ENCODE measurements at places on chromosomes 12 and 14.

DNA sequence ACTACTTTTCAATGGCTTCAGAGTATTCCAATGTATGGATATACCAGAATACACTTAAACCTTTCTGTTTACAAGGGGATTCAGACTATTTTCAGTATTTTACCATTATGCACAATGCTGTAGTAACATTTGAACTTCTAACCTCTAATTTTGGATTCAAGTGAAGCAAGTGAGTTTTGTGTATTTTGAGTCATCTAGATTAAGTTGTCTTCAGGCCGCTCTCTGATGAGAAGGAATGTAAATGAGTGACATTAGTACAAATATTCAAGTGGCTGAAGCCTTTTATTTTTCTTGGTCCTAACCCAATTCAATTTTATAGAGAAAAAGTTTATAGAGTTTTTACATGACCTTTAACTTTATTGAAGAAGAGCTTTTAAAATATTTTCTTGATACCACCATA lies 125.6 kb downstream of the PDE3A start:
- H3K36me3 ChIP-seq: no peaks in the 10 kb centered on the region
- H3K4me3 ChIP-seq: no peak overlapping the region
- H3K27me3 ChIP-seq: no peaks in the 10 kb centered on the region

GRCh38 chr12:88775742-88776151 lies 195.5 kb upstream of the KITLG start:
- H3K27me3 ChIP-seq: no peaks in the 10 kb centered on the region
- no peak overlapping the region for H3K4me3 ChIP-seq
- no peak for DNase-seq

- H3K4me1 ChIP-seq: no peaks in the 10 kb centered on the region
- H3K27me3 ChIP-seq: no peaks in the 10 kb centered on the region
- peaks cover 9% of the 10 kb centered on the region for H3K36me3 ChIP-seq
- no peak overlapping the region for H3K27ac ChIP-seq
- no peak for DNase-seq
These were observed 113.9 kb downstream of the KIF21A start for GRCh38 chr12:39329018-39329417.

GRCh38 chr14:98957211-98958047 lies 314.6 kb downstream of the BCL11B start:
- H3K27me3 ChIP-seq: no peaks in the 10 kb centered on the region
- H3K36me3 ChIP-seq: no peaks in the 10 kb centered on the region
- H3K4me1 ChIP-seq: no peaks in the 10 kb centered on the region
- H3K4me3 ChIP-seq: no peak overlapping the region
- no peak overlapping the region for H3K27ac ChIP-seq
- DNase-seq: peak; percentile 12

- DNase-seq: peak; percentile 96
- H3K27me3 ChIP-seq: no peaks in the 10 kb centered on the region
- H3K36me3 ChIP-seq: no peaks in the 10 kb centered on the region
- no peaks in the 10 kb centered on the region for H3K4me1 ChIP-seq
These were observed at the start of gene FGF23 for GRCh38 chr12:4379405-4379804. FGF23 (minus strand) TSS chr12:4379712; CDS start chr12:4379582, 130 bp downstream.

DNA sequence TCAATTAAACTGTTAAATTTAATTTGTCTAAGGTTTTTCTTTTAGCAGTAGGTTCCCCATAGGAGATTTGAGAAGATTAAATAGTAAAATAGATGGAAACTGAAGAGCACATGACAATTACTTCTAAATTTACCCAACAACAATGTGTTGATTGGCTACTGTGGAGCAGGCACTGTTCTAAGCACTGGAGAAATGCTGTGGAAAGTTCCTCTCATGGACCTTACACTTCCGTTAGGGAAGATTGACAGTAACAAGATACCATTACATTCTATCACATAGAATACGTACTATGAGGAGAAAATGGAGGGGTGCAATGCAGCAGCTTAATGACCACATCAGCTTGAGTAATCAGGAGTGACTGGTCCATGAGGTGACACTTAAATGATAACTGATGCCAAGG lies 8.1 kb upstream of the STAB2 start:
- H3K27me3 ChIP-seq: no peaks in the 10 kb centered on the region
- DNase-seq: no peak
- no peaks in the 10 kb centered on the region for H3K4me1 ChIP-seq
- H3K4me3 ChIP-seq: no peak overlapping the region

DNA sequence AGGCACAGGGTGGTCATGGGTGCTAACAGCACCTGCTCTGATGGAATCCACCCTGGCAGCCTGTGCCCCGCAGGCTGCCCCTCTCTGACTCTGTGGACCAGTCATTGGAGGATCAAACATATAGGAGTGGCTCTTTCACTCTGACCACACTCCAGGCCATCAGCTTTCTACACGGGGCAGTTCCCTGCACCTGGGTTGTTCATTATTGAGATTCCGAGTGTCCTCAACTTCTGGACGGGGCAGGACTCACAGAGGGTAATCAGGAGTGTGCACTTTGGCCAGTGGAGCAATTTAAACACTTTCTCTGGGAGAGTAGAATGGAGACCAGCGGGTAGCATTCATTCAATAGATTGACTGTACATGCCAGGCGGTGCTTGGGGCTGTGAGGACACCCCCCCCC lies 94.8 kb downstream of the NINJ2 start:
- H3K4me3 ChIP-seq: no peak overlapping the region
- no peaks in the 10 kb centered on the region for H3K36me3 ChIP-seq
- no peak for DNase-seq
- no peaks in the 10 kb centered on the region for H3K4me1 ChIP-seq
- H3K27me3 ChIP-seq: no peaks in the 10 kb centered on the region
- no peak overlapping the region for H3K27ac ChIP-seq

DNA sequence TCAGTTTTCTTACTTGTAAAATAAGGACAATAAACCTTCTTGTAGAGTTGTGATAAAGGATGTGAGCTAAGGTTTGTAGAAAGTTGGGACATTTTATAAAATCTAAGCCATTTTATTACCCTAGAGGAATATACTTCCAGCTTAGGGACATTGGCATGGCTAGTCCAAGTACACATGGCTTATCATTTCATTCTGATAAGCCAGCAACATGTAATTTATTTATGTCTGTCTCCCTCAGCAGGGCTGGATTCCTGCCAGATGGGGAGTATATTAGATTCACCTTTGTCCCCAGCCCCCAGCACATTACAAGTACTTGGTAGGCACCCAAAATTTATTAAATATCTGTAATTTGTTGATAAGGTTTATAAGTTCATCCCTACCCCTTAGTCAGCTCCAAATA lies 6.3 kb upstream of the ATG14 start:
- H3K27me3 ChIP-seq: no peaks in the 10 kb centered on the region
- H3K36me3 ChIP-seq: no peaks in the 10 kb centered on the region
- no peak overlapping the region for H3K4me3 ChIP-seq
- no peaks in the 10 kb centered on the region for H3K4me1 ChIP-seq
- H3K27ac ChIP-seq: no peak overlapping the region
- DNase-seq: no peak
